ENCODE measurements at places on chromosomes 3 and 15.

DNA sequence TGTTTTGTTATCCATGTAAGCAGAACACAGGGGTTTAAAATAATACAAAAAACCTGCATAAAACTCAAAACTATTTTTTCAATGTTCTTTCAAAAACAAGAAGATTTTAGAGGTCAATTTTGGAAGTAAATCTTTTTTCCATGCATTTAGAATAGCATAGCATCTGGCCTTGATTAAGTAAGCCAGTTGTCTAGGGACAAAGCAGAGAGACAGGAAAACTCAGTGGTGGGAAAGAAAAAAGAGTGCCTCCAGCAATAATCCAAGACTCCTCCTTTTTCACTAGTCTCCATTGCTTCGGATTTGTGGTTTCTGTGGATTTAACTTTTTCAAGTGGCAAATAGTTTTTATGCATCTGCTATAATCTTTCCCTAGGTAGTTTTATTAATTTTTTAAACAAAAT, 88.9 kb downstream of the SUCNR1 start:
- DNase-seq: no peak

- DNase-seq: no peak
Observed at GRCh38 chr3:44104668-44105321, 136.9 kb upstream of the TOPAZ1 start.

DNA sequence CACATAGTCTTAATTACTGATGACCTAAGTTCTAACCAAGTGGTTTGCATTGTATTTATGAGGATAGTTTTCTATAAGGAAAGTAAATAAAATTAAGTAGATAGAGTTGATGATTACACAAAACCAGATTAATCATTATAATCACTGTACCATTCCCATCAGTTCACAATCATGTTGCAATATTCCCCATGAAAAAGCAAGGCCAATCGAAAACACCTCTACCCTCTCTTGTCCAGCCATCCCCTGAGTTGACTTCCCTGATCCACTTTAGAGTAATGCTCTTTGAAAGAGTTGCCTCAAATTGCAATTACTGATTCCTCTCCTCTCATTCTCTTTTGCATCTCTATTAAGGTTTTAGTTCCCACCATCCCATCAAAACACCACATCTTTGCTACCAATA, 21.0 kb downstream of the BCHE start:
- DNase-seq: no peak

DNA sequence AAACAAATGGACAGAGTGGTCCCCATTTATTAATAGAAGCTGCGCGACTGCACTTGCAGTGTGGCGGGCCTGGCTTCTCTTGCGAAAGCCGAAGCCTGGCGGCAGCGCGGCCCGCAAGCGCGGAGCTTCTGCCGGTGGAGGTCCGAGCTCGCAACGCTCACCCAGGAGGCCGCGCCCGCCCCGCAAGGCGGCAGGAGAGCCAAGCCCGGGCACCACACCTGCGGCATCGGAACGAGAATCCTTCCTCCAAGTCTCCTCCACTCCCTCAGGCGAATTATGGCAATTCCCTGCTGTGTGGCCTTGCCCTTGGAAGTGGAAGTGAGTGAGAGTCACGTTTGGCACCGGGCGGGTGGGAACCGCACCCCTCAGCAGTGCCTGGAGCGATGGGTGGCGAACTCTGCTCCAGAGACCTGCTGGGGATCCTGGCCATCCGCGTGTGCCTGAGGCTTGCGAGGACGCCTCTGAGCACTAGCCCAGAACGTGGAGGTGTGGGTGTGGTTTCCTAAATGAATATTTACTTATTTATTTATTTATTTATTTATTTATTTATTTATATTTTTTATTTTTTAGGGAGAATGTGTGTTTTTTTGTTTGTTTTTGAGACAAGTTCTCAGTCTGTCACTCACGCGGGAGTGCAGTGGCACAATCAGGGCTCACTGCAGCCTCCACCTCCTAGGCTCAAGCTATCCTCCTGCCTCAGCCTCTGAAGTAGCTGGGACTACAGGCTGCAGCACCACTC, 133.7 kb upstream of the UBE2E1 start:
- DNase-seq: peak; percentile 13

DNA sequence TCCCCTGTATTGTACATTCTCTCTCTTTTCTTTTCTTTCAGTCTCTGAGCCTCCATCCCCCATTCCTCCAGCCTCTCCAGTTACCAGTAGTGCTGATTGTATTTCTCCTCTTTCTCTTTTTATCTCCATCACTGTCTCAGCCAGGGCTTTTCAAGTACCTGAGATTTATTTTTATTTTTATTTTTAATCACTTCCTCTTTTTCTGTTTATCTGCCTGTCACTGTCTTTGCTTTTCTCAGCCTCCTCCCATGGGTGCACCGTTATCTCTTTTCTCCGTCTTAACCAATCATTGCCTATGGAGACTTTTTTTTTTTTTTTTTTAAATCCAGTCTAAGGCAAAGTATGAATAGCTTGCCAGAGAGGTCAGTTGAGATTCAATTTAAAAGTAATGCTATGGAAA, 359.3 kb downstream of the GAP43 start:
- DNase-seq: no peak

GRCh38 chr15:52520421-52520820, 8.3 kb downstream of the MYO5A start:
- DNase-seq: no peak

- DNase-seq: no peak
Observed at GRCh38 chr15:88908123-88908522, 5.1 kb downstream of the MFGE8 start.

GRCh38 chr3:3556078-3556477, 243.2 kb upstream of the LRRN1 start:
- no peak for DNase-seq

GRCh38 chr15:71323584-71323983, 208.3 kb downstream of the THSD4 start:
- DNase-seq: no peak

DNA sequence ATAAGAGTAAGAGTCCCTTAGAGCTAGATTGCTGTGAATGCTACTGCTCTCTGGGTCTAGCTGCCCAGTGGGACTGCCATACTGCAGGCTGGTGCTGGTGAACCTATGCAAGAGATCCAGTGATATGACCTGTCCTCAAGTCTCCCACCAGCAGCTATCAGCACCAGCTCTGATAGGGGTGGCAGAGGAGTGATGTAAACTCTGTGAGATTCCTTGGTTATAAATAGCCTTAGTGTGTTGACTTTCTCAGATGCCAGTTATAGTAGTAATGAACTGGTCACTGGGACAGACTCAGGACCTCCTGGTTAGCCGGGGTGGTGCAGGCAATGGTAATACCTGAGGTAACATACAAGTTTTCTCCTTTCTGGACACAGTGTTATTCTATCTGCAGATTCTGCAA, 194.9 kb upstream of the MANF start:
- no peak for DNase-seq

GRCh38 chr15:65068403-65068788, 605 bp upstream of the RASL12 start:
- DNase-seq: no peak

DNA sequence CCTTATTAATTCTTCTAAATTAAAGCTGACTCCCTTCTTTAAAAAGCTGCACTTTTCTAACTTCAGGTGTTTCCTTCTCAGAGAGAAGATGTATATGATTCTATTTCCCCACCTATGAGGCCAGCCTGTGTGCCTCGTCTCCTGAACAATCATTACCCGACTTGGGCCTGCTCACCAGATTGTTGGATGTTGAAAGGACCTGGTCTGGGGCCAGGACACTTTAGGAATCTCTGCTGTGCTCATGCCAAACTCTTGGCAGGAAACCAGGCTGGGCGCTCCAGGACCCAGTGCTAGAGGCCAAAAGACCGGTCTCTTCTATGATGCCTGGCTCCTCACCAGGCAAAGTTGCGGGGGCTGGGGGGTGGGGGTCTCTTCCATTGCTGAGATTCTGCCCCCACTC, 16.9 kb upstream of the LRRC31 start:
- no peak for DNase-seq

- no peak for DNase-seq
Observed at GRCh38 chr3:142897807-142898206, 8.9 kb upstream of the PCOLCE2 start.

GRCh38 chr15:92907229-92907628, 7.1 kb downstream of the CHD2 start:
- no peak for DNase-seq

GRCh38 chr15:94083467-94084052, 147.8 kb upstream of the MCTP2 start:
- DNase-seq: no peak

DNA sequence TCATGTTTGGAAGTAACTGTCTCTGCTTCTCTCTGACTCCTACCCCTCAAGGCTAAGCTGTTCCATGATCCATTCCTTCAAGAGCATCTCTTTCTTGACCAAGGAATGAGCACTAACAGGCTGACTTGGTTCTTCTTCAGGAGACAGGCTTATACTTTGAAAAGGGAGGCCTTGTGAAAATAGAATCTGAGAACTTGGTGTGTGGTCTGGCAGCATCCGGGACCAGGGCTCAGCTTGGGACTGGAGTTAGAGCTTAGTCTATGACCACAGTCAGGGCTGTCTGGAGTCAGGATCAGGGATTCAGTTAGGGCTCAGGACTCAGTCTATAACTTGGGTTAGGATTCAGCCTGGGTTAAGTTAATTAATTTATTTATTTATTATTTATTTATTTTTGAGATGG, 44.9 kb upstream of the SLC6A6 start:
- no peak for DNase-seq

- no peak for DNase-seq
Observed at GRCh38 chr15:58247855-58248842, 110.0 kb downstream of the AQP9 start.

DNA sequence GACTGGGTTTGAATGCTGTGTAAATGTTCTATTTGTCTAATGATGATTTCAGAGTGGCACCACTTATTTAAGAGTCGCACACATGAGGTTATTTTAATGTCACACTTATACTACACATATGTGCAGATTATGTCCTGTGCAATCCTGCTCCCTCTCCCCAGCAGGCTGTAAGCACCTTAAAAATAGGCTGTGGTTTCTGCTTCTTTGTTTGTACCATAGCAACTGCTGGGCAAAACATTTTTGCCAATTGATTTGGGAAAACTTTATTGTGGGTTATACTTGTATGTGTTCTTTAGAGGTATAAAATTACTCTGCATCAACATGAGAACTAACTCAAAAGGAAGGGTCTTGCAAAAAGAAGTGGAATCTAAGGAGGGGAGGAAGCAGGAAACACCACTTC, 318.5 kb downstream of the NTRK3 start:
- no peak for DNase-seq

- DNase-seq: peak; percentile 94
Observed at GRCh38 chr3:195914648-195915473, 6.5 kb upstream of the TNK2 start.

GRCh38 chr3:121758727-121759450, 9.3 kb upstream of the GOLGB1 start:
- DNase-seq: no peak

GRCh38 chr15:31130576-31131237, 29.2 kb upstream of the TRPM1 start:
- DNase-seq: no peak

DNA sequence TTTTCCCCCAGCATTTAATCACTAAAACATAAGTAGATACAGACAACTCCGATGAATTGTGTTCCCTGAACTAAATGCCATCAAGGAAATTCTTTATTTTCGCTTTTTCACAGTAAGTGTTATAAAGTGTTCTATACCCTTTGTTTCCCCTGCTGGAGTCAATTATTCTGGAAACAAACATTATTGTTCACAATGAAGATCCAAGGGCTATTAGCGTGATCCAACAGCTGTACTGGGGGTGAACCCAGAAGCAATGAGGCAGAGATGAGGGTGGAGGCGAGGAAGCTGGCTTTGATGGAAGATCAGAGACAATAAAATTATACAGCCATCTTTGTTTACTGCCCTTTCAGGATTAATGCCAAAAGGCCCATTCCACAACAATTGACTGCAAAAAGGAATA, 250.3 kb upstream of the IGF1R start:
- DNase-seq: no peak

DNA sequence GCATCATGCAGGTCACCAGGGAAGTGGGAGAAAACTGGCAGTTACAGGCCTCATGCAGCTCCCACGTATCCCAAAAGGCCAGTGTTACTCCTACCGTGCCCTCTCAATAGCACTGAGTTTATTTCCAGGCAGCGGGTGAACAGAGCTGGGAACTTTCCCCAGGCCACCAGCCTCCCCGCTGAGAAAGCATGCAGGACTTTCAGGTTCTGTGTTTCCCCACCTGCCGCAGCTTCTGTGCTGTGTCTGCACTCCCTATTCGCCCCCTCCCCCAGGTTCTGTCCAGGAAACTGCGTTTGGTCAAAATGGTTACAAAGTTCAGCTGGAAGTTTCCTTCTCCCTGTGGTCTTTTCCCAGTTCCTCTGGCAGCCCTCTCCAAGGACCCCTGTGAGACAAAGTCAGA, 21.4 kb downstream of the NEK11 start:
- no peak for DNase-seq

- no peak for DNase-seq
Observed at GRCh38 chr3:136495213-136495612, 245.1 kb downstream of the PCCB start.

GRCh38 chr3:180932819-180933218, 20.3 kb downstream of the FXR1 start:
- DNase-seq: no peak

GRCh38 chr3:135565546-135565945, 400.0 kb upstream of the PPP2R3A start:
- DNase-seq: no peak

DNA sequence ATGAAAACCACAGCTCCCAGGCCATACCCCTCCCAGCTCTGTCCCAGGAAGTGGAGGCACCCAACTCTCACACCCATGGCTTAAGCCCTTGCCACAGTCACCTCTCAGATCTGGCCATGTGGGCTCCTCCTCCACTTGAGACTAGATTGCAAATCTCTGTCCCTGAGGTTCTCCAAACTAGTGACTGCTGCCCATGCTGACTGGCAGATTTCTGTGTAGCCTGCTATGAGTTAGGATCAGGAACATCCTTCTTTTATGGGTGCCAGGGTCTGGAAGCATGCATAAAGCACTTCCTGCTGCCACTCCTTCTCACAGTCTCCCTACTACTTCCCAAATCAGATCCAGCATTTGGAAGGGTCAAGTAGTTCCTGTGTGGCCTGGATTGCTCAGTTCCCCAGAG, 59.6 kb upstream of the GOLIM4 start:
- DNase-seq: no peak

GRCh38 chr3:136209921-136210320, 13.8 kb upstream of the MSL2 start:
- DNase-seq: no peak

- no peak for DNase-seq
Observed at GRCh38 chr3:162338514-162338913, 841.9 kb downstream of the OTOL1 start.

- no peak for DNase-seq
Observed at GRCh38 chr3:146085678-146086077, 75.3 kb downstream of the PLOD2 start.

- no peak for DNase-seq
Observed at GRCh38 chr3:66504850-66505641, 4.2 kb upstream of the LRIG1 start.

GRCh38 chr15:78208341-78208844, 26.0 kb downstream of the ACSBG1 start:
- DNase-seq: no peak

GRCh38 chr3:11154953-11155325, 646 bp downstream of the HRH1 start:
- DNase-seq: no peak

GRCh38 chr15:51739061-51739712, 1.7 kb upstream of the LYSMD2 start:
- no peak for DNase-seq

GRCh38 chr15:42704492-42704926, 32.4 kb downstream of the CDAN1 start:
- peak; percentile 78 for DNase-seq

Data from BE2C (cell line).